ENCODE measurements at places on chromosomes 1 and 21. TPM values are rescaled to one million over a fixed set of nuclear protein-coding genes. Genes with fewer than 3 reads are reported as not detected.

GRCh38 chr1:70427976-70428375, 16.9 kb downstream of the CTH start:
- H3K27me3 ChIP-seq: no peaks in the 10 kb centered on the region
- no peaks in the 10 kb centered on the region for H3K36me3 ChIP-seq
- DNase-seq: no peak
- peaks cover 28% of the 10 kb centered on the region for H3K4me1 ChIP-seq

GRCh38 chr21:44912158-44912473, 8.6 kb downstream of the ITGB2 start:
- DNase-seq: no peak
- peaks cover 25% of the 10 kb centered on the region for H3K4me1 ChIP-seq
- H3K36me3 ChIP-seq: no peaks in the 10 kb centered on the region
- H3K27me3 ChIP-seq: no peaks in the 10 kb centered on the region
- H3K4me3 ChIP-seq: no peak overlapping the region
- H3K27ac ChIP-seq: peak overlapping the region; percentile 46

Gene TNFRSF1B
- total RNA-seq: 28.7 TPM

Gene LMOD1
- total RNA-seq: 14.8 TPM

DNA sequence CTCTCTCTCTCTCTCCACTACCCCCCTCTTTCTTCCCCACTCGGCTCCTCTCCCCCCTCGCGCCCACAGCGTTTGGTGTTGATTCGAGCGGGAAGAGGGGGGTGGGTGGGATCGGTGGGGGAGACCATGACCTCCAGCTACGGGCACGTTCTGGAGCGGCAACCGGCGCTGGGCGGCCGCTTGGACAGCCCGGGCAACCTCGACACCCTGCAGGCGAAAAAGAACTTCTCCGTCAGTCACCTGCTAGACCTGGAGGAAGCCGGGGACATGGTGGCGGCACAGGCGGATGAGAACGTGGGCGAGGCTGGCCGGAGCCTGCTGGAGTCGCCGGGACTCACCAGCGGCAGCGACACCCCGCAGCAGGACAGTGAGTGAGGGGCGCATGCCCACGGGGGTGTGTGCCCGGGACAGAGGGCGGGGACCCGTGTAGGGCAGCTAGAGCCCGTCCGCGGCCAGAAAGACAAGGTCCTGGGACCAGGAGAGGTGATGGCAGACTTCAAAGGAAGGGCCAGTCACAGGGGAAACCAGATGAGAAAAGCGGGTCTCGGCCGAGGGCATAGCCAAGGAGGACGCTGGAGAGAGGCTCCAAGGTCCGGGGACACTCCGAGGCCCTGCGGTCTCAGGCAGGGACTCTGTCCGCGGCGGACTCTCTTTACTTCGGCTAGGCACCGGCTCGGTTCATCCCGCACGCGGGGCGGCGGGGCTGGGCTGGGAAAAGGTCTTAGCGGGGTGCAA, at the start of gene PRRX1:
Gene PRRX1 (plus strand): TSS at position 39 of the 735 bp plus-strand sequence. CDS start 88 bp downstream, at position 127.
- H3K4me3 ChIP-seq: peak within 1 kb of the TSS; percentile 36
- no peak within 1 kb of the TSS for H3K27ac ChIP-seq
- DNase-seq: peak; percentile 27
- peaks cover 36% of the 10 kb centered on the region for H3K4me1 ChIP-seq

GRCh38 chr1:188642704-188643103, 1814.0 kb downstream of the PLA2G4A start:
- no peaks in the 10 kb centered on the region for H3K4me1 ChIP-seq
- H3K27me3 ChIP-seq: no peaks in the 10 kb centered on the region
- H3K4me3 ChIP-seq: no peak overlapping the region
- H3K27ac ChIP-seq: no peak overlapping the region
- H3K36me3 ChIP-seq: no peaks in the 10 kb centered on the region

Gene BACH1
- 29.7 TPM for total RNA-seq

Gene PLA2G4A
- total RNA-seq: 11.2 TPM

DNA sequence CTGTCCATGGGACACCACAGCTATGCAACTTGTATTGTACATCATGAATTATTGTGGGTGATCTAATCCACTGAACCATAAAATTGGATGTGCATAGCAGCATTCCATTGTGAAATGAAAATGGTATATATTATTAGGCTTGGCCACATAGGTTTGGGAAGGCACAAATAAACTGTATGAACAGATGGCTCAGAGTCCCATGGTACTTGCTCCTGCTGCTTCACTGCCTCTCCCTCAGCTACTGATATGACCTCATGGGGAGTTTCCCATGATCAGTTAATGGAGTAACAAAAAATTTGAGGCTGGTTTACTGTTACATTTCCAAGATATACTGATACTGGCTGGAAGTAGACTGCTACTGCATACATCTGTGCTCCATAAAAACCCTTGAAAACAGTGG, 152.7 kb upstream of the NEGR1 start:
- no peak overlapping the region for H3K27ac ChIP-seq
- no peaks in the 10 kb centered on the region for H3K27me3 ChIP-seq
- H3K4me1 ChIP-seq: no peaks in the 10 kb centered on the region
- DNase-seq: no peak

DNA sequence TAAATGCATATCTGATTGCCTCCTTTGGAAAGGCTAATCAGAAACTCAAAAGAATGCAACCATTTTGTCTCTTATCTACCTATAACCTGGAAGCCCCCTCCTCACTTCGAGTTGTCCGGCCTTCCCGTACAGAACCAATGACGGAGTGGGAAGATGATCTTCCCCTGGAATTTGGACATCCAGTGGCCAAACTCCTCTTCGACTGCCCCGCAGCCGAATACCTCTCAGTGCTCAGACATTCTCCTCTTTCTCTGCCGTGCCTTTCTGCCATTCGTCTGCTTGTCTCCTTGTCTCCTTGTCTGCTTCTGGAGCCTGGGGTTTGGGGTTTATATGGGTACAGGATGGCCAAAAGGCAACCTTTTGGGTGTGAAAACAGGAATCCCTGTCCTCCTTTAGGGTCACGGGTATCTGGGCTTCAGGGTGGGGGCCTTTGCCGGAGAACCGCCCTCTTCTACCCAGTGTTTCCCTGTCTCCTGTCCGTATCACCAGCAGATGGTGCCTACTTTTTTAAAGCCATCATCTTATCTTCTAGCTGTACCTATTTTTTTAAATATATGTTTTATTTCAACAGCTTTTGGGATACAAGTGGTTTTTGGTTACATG, 35.9 kb upstream of the RAB4A start:
- DNase-seq: no peak
- H3K27ac ChIP-seq: no peak overlapping the region
- no peaks in the 10 kb centered on the region for H3K36me3 ChIP-seq
- H3K27me3 ChIP-seq: no peaks in the 10 kb centered on the region

- H3K36me3 ChIP-seq: no peaks in the 10 kb centered on the region
- H3K27ac ChIP-seq: no peak overlapping the region
These were observed 118.7 kb downstream of the CASZ1 start for GRCh38 chr1:10677491-10678391.

DNA sequence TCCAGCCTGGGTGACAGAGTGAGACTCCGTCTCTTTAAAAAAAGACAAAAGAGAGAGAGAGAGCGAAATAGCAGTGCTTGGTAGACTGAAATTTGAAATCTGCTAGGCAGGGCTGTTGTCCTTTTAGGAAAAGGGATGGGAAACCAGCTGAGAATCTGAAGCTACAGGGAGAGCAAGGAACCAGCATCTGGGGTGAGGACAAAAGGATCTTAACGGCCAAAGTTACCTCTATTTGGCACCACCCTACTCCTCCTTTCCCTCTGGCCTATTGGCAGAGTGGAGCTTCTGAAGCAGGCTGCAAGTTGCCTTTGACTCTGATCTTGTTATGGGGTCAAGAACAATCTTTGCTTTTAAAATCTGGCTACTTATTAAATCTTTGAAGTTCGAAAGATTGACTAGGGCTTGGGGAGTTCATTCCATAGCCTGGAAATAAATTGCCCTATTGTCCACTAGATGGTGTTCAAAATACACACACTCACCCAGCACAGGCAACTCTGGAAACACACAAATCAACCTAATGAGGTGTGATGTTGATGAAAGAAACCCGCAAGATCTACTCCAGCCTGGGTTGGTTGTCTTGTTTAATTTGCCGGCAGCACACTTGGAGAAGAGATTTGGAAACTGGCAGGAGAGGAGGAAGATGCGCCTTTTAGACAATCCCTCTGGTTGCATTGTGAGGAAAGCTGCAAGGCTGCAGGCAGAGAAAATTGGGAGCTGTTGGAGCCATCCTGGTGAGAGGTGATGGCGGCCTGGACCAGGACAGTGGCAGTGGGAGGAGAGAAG, 16.5 kb upstream of the PARP1 start:
- DNase-seq: no peak
- no peaks in the 10 kb centered on the region for H3K27me3 ChIP-seq
- H3K27ac ChIP-seq: no peak overlapping the region
- no peaks in the 10 kb centered on the region for H3K36me3 ChIP-seq
- H3K4me3 ChIP-seq: no peak overlapping the region

DNA sequence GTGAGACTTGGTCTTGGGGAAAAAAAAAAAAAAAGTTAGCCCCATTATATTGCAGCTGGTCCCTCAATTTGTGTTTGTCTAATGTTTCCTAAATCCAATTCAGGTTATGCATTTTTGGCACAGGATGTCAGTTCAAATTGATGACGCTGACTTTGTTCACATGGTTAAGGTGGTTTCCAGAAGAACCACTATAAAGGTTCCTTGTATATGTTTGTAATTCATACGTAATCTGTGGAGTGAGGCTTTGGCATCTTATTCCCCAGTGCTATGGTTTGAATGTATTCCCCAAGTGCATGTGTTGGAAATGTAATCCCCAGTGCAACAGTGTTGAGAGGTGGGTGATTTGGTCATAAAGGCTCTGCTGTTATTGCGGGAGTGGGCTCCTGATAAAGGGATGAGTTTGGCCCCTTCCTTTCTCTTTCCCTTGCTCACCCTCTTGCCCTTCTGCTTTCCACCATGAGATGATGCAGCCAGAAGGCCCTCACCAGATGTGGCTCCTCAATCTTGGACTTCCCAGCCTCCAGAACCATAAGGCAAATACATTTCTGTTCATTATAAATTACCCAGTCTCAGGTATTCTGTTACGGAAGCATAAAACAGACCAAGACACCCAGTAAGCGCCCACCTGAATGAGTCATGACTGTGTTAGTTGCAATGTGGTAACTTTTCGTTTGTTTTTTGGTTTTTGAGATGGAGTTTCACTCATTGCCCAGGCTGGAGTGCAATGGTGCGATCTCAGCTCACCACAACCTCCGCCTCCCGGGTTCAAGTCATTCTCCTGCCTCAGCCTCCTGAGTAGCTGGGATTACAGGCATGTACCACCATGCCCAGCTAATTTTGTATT, 19.5 kb upstream of the HLCS start:
- H3K4me3 ChIP-seq: no peak overlapping the region
- no peak for DNase-seq
- no peak overlapping the region for H3K27ac ChIP-seq
- no peaks in the 10 kb centered on the region for H3K36me3 ChIP-seq

Gene CACNA1S
- under 0.01 TPM for total RNA-seq

- H3K27ac ChIP-seq: no peak overlapping the region
- no peaks in the 10 kb centered on the region for H3K27me3 ChIP-seq
- peak; percentile 26 for DNase-seq
- H3K4me1 ChIP-seq: peaks cover 11% of the 10 kb centered on the region
- H3K4me3 ChIP-seq: no peak overlapping the region
These were observed 56.8 kb downstream of the GLIS1 start for GRCh38 chr1:53681977-53682685.

DNA sequence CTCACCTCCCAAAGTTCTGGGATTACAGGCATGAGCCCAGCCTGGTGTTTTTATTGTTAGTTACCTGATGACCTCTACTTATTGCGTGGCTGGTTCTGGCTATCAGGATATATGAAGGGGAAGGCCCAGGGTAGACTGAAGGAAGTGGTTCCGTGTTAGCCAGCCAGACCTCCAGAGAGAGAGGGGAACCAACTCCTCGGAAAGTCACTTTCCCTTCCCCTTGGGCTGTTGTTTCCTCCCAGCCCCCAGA, 2.5 kb upstream of the RCSD1 start:
- no peaks in the 10 kb centered on the region for H3K36me3 ChIP-seq
- H3K4me3 ChIP-seq: no peak overlapping the region
- DNase-seq: no peak
- H3K27me3 ChIP-seq: no peaks in the 10 kb centered on the region
- peaks cover 4% of the 10 kb centered on the region for H3K4me1 ChIP-seq

- no peaks in the 10 kb centered on the region for H3K27me3 ChIP-seq
- H3K4me3 ChIP-seq: no peak overlapping the region
- no peaks in the 10 kb centered on the region for H3K36me3 ChIP-seq
These were observed 1.1 kb downstream of the ADGRB2 start for GRCh38 chr1:31762726-31763670.

DNA sequence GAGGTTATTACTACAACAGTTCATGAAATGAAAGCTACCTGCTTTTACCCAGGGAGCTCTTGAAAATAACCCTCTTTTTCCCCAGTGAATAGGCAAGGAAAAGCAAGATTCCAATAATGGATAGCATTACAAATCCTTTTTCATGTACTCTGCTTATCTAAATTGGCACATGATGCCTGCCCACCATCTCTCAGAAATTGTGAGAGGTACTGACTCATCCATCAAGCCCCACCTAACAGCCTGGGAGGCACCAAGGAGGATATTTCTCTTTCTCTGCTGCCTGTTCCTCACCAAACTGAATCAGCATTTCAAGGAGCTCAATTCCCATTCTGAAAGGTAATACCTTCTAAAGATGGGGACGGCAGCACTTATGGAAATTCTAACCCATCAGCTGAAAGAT, 34.4 kb downstream of the PALMD start:
- H3K36me3 ChIP-seq: no peaks in the 10 kb centered on the region
- no peak overlapping the region for H3K4me3 ChIP-seq
- no peak overlapping the region for H3K27ac ChIP-seq
- no peak for DNase-seq

DNA sequence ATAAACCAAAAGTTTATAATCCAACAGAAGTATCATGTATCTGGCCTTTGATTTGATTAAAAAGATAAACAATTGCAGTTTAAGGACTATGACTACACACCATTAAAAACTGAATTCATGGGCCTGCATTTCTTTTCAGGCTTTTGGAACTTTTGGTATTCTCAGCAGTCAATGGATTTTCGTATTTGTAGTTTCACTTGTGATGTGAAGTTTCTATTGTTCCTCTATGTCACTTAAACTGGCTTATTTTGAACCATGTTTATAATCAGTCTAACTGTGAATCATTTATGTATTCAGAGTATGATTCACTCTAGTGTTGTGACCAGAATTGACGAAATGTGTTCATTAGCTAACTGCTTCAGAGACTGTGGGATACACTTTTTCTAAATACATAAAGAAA, 132.9 kb downstream of the COQ8A start:
- no peaks in the 10 kb centered on the region for H3K4me1 ChIP-seq
- no peaks in the 10 kb centered on the region for H3K27me3 ChIP-seq
- no peak overlapping the region for H3K4me3 ChIP-seq
- H3K36me3 ChIP-seq: no peaks in the 10 kb centered on the region
- H3K27ac ChIP-seq: no peak overlapping the region

All from body of pancreas (tissue), 4 donors.